ENCODE measurements at places on chromosomes 7 and 10. TPM values are rescaled to one million over a fixed set of nuclear protein-coding genes. Genes with fewer than 3 reads are reported as not detected.
A peak's percentile ranks its signal among the peaks of the same experiment; 100 is the strongest.

BMPER gene
- 10.4 TPM for polyA plus RNA-seq

CPA2 gene
- 0.33 TPM for polyA plus RNA-seq

CALCR gene
- 0.88 TPM for polyA plus RNA-seq

PIK3AP1 gene
- 4.8 TPM for polyA plus RNA-seq

RBM20 gene
- 8.1 TPM for polyA plus RNA-seq

MMP21 gene
- 0.20 TPM for polyA plus RNA-seq

SLC29A3 gene
- 9.2 TPM for polyA plus RNA-seq

HKDC1 gene
- 19.3 TPM for polyA plus RNA-seq

LEP gene
- polyA plus RNA-seq, result 0.27 TPM

DNA sequence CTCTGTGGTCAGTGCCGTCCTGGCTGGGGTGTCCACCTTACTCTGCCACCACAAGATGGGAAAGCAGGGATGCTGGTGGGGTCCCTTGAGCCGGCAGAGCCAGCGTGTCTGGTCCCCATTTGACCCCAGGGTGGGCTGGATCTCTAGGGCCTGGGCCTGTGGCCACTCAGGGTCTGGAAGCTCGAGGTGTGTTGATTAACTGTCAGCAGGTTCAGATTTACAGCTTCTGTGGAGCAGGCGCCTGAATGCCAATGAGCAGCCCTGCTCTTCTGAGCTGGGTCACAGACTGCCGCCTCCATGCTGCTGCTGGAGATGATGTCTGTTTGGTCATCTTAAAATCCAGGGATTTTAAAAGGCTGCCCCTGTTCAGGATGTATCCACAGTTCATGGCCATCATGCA lies 11.3 kb upstream of the DPYSL4 start:
- no peak for DNase-seq

DNA sequence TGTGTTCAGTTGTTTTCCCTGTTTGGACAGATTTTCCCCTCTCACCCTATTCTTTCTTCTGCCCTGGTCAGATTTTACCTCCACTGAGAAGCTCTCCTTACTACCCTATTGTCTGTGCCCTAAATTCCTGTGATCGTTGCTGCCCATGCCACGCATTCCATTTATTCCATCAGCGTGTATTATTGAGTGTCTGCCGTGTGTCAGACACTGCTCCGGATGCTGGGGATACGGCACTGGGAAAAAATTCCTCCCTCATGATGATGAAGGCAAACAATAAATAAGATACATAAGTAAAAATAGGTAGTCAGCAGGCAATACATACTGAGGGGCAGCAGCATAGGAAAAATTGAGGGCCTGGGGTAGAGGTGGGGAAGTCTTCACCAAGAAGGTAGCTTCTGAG lies 86.8 kb downstream of the FANK1 start:
- DNase-seq, result no peak

DNA sequence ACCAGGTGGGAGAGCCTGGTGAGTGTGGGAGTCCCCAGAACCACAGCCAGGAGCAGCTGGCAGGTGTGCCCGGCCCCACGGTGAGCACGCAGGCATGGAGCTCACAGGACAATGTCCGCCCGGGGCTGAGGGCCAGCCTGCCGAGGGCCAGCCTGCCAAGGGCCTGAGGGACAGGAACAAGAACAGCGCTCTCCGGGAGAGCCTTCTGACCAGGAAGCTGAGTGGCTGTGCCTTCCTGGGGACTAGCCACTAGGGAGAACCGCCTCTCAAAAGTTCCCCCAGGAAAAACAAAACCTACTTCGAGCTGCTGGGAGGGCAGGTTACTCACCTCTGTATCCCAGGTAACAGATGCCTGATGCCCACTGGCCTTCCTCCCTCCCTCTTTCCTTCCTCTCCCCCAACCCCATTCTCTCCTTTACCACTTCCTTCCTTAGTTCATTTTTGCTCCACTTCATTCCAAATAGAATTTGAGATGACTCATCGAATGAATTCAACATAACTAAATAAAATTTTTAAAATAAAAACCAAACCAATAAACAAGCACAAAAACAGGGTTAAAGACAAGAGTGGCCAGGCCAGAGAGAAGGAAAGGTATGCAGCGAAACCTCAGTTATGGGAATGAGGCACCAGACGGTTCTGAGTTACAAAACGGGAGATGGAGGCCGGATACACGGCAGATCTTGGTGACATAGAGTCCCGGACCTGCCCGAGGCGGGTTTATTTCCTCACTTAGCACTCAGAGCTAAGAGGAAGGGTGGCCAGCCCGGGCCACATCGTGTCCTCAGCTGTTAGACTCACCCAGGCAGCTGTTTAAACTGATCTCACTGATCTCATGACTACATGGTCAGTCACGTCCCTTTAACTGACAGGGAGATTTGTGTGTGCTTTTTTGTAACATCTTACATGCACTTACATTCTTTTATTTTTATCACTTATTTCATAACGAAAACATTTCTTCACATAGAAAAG lies 128.5 kb downstream of the TNS3 start:
- DNase-seq, result no peak

- DNase-seq, result no peak
Observed at GRCh38 chr10:78296785-78297184, 263.1 kb downstream of the RPS24 start.

DNA sequence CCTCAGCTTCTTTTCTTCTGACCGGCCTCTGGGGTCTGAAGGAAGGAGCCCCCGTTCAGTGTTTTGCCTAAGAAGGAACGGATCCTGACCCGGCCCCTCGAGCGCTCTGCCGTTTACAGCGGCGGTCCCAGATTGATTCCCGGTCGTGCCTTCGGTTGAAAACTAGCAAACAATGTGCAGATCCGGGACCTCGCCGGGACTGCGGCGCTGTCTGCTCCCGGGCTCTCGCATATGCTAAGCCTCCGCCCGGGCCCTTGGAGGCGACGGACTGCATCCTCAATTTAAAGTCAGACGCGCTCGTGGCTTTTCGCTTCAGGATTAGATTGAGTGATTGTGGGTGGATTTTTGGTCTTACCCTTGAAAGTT lies 559 bp downstream of the DBF4 start:
- DNase-seq, result peak; percentile 62

DNA sequence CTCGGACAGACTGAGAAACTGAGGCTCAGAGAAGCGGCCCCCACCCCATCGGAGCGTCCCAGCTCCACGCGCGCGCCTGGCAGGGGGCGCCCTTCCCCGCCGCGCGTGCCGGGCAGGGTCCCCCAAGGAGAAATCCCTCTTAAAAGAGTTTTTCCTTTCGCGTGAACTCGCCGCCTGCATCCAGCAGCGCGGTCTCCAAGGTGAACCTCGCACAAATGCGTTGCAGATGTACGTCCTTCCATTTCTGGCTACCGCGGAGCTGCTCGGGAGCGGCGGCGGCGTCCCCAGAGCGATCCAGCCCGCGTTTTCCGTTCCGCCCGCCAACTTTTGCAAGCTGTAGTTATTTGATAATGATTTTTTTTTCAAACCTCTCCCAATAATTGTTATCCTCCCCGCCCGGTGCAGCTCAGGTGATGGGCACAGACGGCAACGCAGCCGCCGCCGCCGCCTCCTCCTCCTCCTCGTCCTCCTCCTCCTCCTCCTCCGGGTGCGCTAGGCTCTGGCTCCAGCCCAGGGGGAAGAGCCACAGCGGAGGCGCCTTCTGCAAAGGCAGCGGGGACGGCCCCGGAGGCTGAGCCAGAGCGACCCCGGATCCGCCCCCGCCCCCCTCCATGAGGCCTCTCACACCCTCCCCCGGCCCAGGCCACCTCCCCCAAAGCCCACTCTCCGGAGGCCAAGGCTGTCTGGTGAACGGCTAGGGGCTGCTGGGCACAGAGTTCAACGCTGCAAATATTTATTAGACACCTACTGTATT lies 74.0 kb upstream of the CUX1 start:
- peak; percentile 75 for DNase-seq

GRCh38 chr7:44964384-44964830 lies 14.4 kb downstream of the MYO1G start:
- no peak for DNase-seq

DNA sequence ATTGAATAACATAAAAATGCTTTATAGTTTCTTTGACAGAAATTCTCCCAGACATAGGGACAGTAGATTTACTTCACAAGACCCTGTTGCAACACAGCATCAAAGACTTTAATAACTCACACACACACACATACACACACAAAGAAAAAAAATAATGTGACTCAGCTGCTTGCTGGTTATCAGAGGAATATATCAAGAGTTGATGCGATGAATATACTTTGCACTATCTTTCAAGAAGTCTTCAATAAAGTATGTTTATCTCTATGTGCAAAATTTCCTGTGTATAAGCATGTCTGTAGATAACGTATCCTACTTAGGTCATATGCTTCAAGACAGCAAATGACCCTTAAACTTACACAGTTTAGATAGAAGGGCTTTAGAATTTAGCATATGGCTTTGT lies 243.1 kb downstream of the ARL4A start:
- DNase-seq, result no peak

DNA sequence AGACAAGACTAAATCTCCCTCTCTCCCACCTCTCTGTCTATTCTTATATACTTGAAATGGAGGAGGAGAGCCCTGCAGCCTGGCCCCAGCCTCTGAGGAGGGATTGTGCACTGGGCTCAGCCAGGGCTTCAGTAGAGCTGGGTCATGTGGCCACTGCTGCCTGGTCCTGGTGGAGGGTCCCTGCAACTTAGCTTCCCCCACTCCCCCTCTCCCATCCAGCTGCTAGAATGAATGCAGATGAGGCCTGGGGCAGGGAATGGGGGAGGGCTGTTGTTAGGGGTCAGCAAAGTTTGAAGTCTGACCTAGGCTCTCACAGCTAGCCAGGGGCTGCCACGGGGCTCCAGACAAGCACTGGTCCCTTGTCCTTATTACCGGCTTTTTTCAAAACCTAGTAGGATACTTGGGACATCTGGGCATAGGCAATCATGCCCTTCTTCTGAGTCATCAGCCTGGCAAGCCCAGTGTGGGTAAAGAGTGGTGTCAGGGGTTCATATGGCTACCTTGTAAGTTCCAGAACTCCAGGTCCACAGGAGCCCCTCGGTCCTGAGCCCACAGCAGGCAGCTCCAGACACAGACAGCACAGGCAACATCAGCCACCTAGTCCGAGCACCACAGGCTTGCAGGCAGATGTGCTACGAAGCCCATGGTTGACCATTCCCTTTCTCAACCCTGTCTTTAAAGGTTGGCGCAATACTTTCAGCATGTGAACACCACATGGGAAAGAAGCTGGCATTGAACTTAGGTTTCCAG lies 12.8 kb upstream of the CXCL12 start:
- no peak for DNase-seq

DNA sequence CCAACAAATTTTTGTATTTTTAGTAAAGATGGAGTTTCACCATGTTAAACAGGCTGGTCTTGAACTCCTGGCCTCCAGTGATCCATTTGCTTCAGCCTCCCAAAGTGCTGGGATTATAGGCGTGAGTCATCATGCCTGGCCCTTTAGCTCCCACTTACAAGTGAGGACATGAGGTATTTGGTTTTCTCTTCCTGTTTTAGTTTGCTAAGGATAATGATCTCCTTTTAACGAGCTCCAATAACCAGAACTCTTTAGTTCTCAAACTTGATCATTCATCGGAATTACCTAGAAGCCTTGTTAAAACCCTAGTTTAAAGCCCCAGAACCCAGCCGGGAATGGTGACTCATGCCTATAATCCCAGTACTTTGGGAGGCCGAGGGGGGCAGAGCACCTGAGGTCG lies 481.4 kb downstream of the TYW1 start:
- no peak for DNase-seq

DNA sequence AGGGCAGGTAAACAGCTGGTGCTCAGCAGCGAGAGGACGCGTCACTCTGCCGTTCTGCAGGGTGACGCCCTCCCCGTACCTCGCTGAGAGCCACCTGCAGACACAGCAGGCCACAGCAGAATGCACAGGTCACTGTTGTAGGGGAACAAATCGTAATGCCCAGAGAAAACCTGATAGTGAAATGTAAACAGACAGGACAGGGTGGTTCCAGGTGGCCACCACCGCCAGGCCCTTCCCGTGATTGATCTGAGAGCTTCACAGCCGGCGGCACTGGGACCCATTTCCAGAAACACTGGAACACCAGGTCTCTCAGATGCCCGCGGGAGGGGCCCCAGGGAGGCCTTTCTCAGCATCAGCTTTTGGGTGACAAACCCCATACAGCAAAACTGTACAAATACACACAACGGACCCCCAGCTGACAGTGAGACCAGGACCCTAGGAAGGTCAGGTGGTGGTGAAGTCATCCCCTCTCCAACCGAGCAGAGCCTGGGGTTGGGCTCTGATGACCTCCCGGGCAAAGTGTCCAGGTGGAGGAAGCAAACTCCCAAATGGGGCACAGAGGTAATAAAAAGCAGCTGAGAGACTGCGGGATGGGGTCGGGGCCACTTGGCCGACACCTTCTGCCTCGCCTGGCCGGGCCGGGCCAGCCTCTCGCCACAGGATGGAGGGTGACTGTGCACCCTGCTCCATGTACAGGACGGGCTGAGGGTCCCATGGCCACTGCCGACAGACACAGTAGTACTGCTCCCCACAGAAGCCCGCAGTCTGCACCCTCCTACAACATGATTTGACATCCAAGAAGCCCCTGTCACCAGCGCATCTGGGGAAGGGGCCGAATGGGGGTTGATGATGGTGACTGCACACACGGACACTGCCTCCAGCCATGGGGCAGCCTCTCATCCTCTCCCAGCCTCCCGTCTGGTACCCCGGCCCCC lies 4.6 kb downstream of the BHLHA15 start:
- no peak for DNase-seq

GRCh38 chr7:99455874-99456273 lies 10.1 kb downstream of the ATP5MF start:
- DNase-seq, result no peak

DNA sequence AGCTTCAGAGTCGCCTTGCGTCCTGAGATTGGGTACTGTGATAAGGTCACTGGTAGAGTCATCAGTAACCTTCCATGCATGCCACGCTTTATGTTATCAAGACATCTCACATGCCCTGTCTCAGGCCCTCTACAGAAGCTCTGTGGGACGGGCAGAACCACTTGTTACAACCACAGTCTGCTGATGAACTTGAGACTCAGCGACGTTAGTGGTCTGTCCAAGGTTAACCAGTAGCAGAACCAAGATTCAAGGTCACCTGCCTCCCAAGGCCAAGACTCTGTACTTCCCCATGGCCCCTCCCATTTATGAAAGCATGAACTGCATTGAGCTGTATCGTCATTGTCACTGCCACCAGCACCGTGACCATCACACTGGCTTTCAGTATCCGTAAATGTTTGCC lies 15.0 kb downstream of the IQCE start:
- no peak for DNase-seq

- no peak for DNase-seq
Observed at GRCh38 chr10:49220679-49221078, 32.5 kb upstream of the TMEM273 start.

DNA sequence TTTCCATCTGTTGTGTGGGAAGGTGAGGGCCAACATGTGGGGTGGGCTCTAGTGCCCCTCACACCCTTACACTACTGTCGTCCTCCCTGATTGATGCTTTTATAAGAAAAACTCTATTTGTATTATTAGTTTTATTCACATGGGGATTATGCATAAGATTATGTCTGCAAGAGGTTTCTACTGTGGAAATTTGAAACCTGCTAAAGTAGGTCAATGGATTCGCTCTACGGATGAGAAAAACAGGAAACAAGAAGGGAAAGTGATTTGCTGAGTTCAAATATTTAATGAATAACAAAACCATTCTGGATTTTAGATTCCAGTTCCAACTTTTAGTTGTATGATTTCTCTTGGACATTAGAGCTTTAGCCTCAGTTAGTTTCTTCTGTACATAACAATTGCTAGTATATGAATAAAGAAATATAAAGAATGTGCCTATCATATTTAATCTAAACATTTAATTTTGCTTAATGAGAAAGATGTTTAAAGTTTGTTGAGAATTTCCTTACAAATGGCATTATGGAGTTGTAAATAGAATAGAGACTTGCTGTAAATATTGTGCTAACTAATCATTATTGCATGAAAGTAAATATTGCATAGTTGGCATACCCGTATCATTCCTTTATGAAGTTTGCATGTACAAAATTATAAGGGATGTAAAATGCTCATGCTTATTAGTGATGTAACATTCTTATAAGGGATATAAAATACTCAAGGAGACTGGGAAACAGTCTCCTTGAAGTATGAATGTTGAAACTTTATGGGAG lies 193.8 kb downstream of the THSD7A start:
- no peak for DNase-seq
